ENCODE measurements at places on chromosomes 11 and 22. TPM values are rescaled to one million over a fixed set of nuclear protein-coding genes. Genes with fewer than 3 reads are reported as not detected.

Gene IGF2
- total RNA-seq: 99.9 TPM

Gene TNKS1BP1
- total RNA-seq: 83.1 TPM

Gene SVIP
- 17.4 TPM for total RNA-seq

GRCh38 chr11:126146454-126147192 is 64.8 kb downstream of the RPUSD4 start:
- H3K4me3 ChIP-seq: no peak overlapping the region
- no peak for DNase-seq
- H3K4me1 ChIP-seq: no peaks in the 10 kb centered on the region
- no peak overlapping the region for H3K27ac ChIP-seq
- no peaks in the 10 kb centered on the region for H3K36me3 ChIP-seq

GRCh38 chr11:17004486-17005148 is 9.6 kb downstream of the PLEKHA7 start:
- H3K4me1 ChIP-seq: peaks cover 7% of the 10 kb centered on the region

Gene SEPTIN3
- total RNA-seq: 1.6 TPM

- no peaks in the 10 kb centered on the region for H3K4me1 ChIP-seq
- H3K27ac ChIP-seq: no peak overlapping the region
- no peak for DNase-seq
Observed at GRCh38 chr11:125001079-125001778, 47.2 kb downstream of the CCDC15 start.

DNA sequence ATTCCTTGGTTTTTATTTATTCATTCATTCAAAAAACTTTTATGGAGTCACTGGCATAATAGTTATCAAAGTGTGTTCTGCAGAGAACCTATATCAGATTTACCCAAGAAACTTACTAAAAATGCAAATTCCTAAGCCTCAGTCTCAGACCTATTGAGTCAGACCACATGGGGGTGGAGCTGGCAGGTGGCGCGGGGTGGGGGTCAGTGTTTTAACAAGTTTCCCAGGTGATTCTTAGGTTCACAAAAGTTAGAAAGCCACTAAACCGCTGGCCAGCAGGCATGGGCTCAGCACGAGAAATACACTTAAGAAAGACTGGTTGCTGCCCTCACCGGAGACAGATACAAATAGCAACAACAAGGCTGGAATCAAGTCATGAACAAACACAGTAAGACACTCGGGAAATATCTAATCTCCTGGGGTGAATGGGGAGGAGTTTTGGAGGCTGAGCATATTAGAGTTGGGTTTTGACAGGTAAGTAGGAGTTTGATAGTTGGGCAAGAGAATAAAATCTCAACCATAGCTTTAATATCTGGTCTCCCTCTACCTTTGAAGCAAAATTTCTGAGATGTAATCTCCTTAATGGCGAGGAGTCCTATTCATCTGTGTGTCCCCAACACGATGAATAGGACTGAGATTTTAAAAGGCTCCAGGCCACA is 167.5 kb upstream of the NECTIN1 start:
- no peak overlapping the region for H3K27ac ChIP-seq
- H3K27me3 ChIP-seq: no peaks in the 10 kb centered on the region

DNA sequence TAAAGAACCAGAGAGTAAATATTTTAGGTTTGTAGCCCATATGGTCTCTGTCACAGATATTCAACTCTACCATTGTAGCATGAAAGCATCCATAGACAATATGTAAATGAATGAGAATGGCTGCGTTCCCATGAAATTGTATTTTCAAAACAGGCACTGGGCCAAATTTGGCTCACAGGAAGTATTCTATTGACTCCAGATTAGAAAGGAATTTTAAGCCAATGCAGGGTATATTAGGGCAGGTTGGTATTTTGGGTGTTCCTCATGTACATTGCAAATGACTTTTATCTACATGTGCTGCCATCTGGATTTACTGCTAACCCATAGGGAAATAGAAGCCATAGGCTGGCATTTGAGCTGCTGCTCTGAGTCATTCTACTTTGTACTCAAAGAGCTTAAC is 35.1 kb upstream of the PDGFD start:
- H3K27ac ChIP-seq: no peak overlapping the region
- no peak overlapping the region for H3K4me3 ChIP-seq
- H3K27me3 ChIP-seq: no peaks in the 10 kb centered on the region
- no peaks in the 10 kb centered on the region for H3K4me1 ChIP-seq
- no peaks in the 10 kb centered on the region for H3K36me3 ChIP-seq

GRCh38 chr22:40233886-40234285 is 56.2 kb downstream of the TNRC6B start:
- no peak overlapping the region for H3K4me3 ChIP-seq
- no peak overlapping the region for H3K27ac ChIP-seq
- no peaks in the 10 kb centered on the region for H3K36me3 ChIP-seq
- no peaks in the 10 kb centered on the region for H3K27me3 ChIP-seq
- DNase-seq: no peak
- no peaks in the 10 kb centered on the region for H3K4me1 ChIP-seq

DNA sequence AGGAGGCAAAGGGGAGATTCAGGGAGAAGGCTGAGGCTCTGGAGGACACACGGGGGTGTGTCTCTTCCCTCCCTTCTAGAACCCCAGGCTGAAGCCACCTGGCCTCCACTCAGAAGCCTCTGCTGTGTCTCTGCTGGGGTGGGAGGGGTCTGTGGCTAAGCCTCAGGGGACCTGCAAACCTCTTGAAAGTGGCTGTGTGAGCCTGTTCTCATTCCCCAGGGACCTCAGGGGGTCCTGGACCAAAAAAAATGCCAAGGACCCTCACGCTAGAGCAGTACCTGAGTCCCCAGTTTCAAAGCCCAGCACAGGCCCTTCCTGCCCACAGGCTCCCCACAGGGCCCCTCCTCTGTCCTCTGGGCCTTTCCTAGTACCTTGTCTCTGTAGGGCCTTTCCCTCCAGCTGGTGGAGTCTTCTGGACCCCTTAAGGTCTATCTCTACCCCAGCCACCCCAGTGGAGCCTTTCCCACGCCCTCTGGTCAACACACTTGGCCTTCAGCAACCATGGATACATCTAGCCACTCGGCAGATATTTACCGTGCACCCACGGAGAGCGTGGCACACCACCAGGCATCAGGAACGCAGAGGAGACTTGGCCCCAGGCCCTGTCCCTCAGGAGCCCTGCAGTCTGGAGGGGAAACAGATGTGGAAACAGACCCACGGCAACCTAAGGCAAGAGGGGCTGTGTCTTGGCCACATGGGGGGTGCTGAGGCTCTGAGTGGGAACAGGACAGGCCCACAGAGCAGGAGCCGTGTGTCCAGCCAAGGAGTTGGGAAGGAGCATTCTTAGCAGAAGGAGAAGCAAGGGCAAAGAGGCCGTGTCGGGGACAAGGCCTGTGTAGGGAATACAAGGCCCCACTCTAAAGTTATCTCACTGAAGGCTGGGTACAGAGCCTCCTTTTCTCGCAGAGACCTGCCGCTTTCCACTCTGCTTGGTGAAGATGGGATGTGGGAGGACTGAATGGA is 18.5 kb downstream of the PLA2G6 start:
- H3K36me3 ChIP-seq: no peaks in the 10 kb centered on the region
- H3K4me1 ChIP-seq: no peaks in the 10 kb centered on the region
- peak; percentile 44 for DNase-seq
- no peaks in the 10 kb centered on the region for H3K27me3 ChIP-seq
- no peak overlapping the region for H3K4me3 ChIP-seq

- H3K36me3 ChIP-seq: no peaks in the 10 kb centered on the region
- peak overlapping the region; percentile 74 for H3K4me3 ChIP-seq
- peak overlapping the region; percentile 78 for H3K27ac ChIP-seq
- H3K27me3 ChIP-seq: no peaks in the 10 kb centered on the region
- no peaks in the 10 kb centered on the region for H3K4me1 ChIP-seq
Observed at GRCh38 chr11:31509051-31509428, 382 bp downstream of the IMMP1L start.

DNA sequence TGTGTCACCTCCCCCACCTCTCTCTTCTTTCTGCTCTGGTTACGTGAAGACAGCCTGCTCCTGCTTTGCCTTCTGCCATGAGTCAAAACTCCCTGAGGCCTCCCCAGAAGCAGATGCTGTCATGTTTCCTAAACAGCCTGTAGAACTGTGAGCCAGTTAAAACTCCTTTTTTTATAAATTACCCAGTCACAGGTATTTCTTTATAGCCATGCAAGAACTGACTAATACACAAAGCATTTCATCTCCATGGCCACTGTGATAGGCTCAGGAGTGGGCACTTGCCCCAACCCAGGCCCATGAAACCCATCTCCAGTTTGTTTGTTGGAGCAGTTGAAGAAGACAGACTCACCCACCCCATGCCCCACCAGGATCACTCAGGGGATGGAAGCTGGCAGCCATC is 253.3 kb upstream of the ISX start:
- no peaks in the 10 kb centered on the region for H3K4me1 ChIP-seq
- H3K27ac ChIP-seq: no peak overlapping the region
- no peaks in the 10 kb centered on the region for H3K27me3 ChIP-seq

DNA sequence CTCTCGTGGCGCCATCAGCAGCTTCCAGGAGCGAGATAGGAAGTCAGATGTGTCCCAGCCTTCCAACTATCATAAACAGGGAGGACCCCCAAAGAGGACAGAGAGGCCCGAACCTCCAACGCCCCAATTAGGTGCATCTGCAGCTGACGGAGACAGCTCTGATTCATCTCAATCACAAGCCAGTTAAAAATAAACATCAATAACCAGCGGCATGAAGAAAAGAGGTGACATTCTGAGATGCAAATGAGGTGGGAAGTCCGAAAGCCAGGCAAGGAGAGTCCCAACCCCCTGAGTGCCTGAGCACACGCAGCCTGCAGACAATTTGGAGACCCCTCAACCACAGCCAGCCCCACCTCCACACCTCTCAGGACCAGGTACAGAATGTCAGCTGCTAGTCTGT is 28.1 kb upstream of the IGSF9B start:
- H3K4me3 ChIP-seq: no peak overlapping the region
- no peak for DNase-seq
- H3K27ac ChIP-seq: no peak overlapping the region
- no peaks in the 10 kb centered on the region for H3K36me3 ChIP-seq
- no peaks in the 10 kb centered on the region for H3K27me3 ChIP-seq

DNA sequence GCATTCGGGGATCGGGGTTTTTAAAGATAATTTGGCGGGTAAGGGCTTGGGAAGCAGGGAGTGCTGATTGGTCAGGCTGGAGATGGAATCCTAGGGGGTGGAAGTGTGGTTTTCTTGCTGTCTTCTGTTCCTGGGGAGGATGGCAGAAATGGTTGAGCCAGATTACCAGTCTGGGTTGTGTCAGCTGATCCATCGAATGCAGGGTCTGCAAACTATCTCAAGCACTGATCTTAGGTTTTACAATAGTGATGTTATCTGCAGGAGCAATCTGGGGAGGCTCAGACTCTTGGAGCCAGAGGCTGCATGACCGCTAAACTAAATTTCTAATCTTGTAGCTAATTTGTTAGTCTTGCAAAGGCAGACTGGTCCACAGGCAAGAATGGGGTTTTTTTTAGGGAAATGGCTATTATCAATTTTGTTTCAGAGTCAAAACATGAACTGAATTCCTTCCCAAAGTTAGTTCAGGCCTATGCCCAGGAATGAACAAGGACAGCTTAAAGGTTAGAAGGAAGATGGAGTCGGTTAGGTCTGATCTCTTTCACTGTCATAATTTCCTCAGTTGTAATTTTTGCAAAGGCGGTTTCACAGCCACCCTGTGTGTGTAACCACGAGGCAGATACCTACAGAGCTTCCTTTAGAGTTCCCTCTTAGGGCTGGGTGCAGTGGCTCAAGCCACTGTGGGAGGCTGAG is 10.2 kb downstream of the SCGB1A1 start:
- H3K4me3 ChIP-seq: no peak overlapping the region
- DNase-seq: no peak
- no peaks in the 10 kb centered on the region for H3K36me3 ChIP-seq
- H3K27me3 ChIP-seq: no peaks in the 10 kb centered on the region
- no peaks in the 10 kb centered on the region for H3K4me1 ChIP-seq

DNA sequence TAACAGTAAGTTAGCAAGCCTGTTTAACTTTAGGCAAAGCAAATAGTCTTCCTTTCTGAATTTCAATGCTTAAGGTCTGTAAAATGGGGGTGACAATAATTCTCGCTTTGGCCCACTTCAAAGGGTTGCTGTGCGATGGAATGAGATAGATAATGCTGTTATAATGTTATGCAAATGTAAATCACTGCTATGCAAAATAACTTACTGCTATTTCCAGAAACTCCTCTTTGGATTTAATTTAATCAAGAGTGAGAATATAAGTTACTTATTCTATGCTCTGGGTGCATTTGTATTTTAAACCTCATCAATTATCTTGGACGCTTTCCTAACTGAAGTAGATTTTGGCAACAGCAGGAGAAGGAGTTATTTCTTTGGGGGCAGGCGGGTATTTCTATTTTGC is 4.1 kb upstream of the SORL1 start:
- H3K36me3 ChIP-seq: no peaks in the 10 kb centered on the region
- no peaks in the 10 kb centered on the region for H3K27me3 ChIP-seq
- DNase-seq: no peak
- H3K4me1 ChIP-seq: no peaks in the 10 kb centered on the region
- H3K27ac ChIP-seq: no peak overlapping the region
- no peak overlapping the region for H3K4me3 ChIP-seq

Gene PATE2
- not detected for total RNA-seq

- H3K36me3 ChIP-seq: no peaks in the 10 kb centered on the region
- DNase-seq: no peak
- no peak overlapping the region for H3K4me3 ChIP-seq
- no peaks in the 10 kb centered on the region for H3K4me1 ChIP-seq
Observed at GRCh38 chr11:120991830-120992686, 31.8 kb upstream of the TBCEL start.

Data from pancreas (tissue), 10 donors.